ENCODE measurements at places on chromosomes 1 and 21. TPM values are rescaled to one million over a fixed set of nuclear protein-coding genes. Genes with fewer than 3 reads are reported as not detected.

- DNase-seq = no peak
Measured at GRCh38 chr1:168441745-168442144, 102.1 kb downstream of the XCL2 start.

- DNase-seq = no peak
Measured at GRCh38 chr1:164592634-164593033, 33.6 kb downstream of the PBX1 start.

GRCh38 chr1:66246351-66247269, 287.3 kb upstream of the SGIP1 start:
- no peak for DNase-seq

GPA33 gene
- 0.22 TPM for polyA plus RNA-seq

KHDRBS1 gene
- polyA plus RNA-seq = 302 TPM

DNA sequence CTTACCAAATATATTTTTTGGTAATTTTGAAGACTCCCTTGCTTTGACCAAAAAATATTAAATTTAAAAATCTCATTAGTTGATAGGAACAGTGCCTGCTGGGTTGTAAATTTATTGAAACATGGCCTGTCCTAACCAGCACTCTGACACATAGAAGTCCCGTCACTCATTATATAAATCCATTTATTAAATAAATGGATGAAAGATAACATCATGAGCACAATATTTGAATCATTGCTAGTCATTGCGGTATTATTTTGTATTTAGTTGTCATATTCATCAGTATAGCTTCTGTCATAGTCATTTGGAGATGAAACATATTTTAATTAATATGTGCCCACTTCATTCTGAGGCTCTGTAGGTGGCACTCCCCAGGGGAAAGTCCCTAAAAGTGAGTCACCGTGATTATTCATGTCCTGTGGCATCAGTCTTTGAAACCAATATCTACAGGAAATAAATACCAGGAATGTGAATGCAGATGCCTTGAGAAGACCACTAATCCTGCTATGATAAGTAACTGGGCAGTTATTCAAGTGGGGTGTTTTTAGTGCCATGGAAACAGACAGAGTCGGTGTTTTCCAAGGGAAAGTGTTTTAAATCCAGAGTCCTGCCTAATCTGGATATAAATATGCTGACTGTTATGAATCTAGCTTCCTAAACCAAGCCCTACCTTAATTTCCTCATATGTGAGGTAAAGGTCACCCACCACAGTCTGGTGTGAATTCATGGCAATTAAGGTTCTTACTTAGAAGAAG, 302.0 kb downstream of the DUSP10 start:
- DNase-seq = no peak

PPIAL4G gene
- polyA plus RNA-seq = not detected

- no peak for DNase-seq
Measured at GRCh38 chr1:71273334-71273733, 192.5 kb upstream of the ZRANB2 start.

GRCh38 chr1:78156805-78157521, 111.2 kb downstream of the GIPC2 start:
- DNase-seq = no peak

DNA sequence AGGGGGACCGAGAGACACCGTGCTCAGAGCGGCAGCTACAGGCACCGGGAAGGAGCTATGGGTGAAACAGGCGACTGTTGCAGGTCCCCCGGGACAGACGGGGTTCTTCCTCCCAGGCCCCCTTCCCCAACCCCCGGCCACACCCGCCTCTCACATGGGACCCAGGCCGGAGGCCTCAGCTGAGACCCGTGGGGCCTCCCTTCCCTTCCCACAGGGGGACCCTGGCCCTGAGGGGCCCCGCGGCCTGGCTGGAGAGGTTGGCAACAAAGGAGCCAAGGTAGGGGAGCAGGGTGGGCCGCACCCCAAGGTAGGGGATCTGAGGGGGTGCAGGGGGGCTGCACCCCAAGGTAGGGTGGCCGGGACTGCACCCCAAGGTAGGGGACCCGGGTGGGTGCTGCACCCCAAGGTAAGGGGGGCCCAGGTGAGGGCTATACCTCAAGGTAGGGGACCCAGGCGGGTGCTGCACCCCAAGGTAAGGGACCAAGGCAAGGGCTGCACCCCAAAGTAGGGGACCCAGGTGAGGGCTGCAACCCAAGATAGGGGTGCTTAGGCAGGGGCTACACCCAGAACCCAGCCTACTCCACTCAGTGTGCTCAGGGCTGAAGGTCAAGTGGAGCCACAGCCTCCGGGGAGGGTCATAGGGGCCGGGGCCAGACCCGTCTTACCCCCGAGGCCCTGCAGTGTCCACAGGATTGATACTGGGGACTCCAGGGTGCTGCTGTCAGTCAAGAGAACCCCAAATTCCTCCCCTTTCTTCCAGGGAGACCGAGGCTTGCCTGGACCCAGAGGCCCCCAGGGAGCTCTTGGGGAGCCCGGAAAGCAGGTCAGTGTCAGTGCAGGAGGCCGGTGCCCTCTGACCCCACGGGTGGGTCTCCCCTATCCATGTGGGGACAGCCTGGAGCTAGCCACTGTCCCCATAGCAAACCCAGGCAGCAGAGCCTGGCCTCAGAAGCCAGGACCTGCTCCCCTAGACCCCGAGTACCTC, 22.7 kb downstream of the COL6A2 start:
- DNase-seq = no peak

- DNase-seq = no peak
Measured at GRCh38 chr1:151864411-151864810, 10.9 kb upstream of the THEM5 start.

All from left renal pelvis (tissue), 4 donors.